ENCODE measurements at places on chromosomes 3 and 15. TPM values are rescaled to one million over a fixed set of nuclear protein-coding genes. Genes with fewer than 3 reads are reported as not detected.

Gene GOLGA8M
- polyA plus RNA-seq = 2.0 TPM

Gene IL12A
- polyA plus RNA-seq = 0.92 TPM

Gene IL5RA
- polyA plus RNA-seq = 0.57 TPM

Gene ADAMTS17
- polyA plus RNA-seq = 2.5 TPM

Gene LRRC49
- 18.4 TPM for polyA plus RNA-seq

Gene GOLGA8S
- polyA plus RNA-seq = 0.41 TPM

Gene CCR3
- polyA plus RNA-seq = not detected

Gene GOLGA6A
- polyA plus RNA-seq = 0.39 TPM

Gene TMEM212
- polyA plus RNA-seq = 0.16 TPM

Gene TYRO3
- polyA plus RNA-seq = 169 TPM

Gene KCNMB3
- 7.0 TPM for polyA plus RNA-seq

Gene ISG20
- 1.6 TPM for polyA plus RNA-seq

Gene MUC13
- polyA plus RNA-seq = not detected

Gene LRRC31
- 0.27 TPM for polyA plus RNA-seq

GRCh38 chr3:188323067-188323842, 169.3 kb downstream of the LPP start:
- DNase-seq = no peak

DNA sequence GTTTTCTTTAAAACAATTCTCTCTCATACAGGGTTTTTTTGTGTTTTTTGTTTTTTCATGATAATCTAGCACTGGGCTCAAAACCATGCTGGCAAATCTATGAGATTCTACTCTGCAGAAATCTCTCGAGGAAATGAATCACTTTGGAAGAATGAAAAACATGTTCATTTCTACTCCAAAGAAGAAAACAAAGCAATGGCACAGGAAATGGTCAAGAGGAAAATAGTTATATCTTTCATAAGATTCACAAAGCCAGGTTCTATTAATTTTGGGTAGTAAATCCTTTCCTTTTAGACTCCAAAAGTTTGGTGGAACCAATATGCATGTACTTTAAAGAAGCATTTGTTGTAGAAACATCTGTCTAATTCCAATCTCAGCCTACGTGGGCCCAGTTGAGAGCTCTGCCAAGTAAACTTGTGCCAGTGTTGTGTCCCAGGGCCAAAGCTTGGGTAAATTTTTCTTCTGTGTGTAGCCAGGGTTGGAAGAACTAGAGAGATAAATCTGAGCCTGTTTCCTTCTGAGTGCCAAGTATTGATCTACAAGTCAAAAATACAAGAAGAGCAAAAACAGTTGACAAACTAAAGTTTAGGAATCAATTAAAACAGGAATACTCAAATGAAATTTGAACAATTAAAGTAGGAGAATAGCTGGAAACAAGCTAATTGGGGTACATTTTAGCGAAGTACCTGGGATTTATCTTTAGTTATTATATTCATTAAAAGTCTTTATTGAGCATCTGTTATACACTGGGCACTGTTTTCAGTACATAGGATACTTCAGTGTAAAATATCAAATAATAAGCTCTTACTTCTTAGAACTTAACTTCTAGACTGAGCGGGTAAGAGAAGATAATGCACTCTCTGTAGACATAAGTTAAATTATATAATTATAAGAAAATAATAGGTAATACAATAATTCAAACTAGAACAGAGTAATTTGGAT, 657.5 kb upstream of the NECTIN3 start:
- no peak for DNase-seq

- no peak for DNase-seq
These were observed 143.5 kb downstream of the GADL1 start for GRCh38 chr3:30750967-30751366.

- DNase-seq = no peak
These were observed 524.6 kb upstream of the ATP11B start for GRCh38 chr3:182268711-182269110.

DNA sequence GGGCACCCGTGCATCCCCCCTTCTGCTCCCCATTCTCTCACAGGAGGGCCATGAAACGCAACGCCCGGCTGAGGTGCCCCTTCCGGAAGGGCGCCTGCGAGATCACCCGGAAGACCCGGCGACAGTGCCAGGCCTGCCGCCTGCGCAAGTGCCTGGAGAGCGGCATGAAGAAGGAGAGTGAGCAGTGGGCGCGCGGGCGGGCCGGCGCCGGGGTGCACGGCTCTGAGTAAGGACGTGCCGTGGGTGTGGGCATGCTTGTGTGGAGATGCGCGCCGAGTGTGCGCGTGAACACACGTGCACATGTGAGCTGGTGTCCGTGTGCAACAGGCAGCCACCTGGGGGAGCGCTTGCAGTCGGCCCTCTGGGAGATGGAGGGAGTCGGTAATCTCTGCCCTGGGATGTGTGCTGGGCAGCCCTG, 28.1 kb downstream of the NR1I2 start:
- no peak for DNase-seq

DNA sequence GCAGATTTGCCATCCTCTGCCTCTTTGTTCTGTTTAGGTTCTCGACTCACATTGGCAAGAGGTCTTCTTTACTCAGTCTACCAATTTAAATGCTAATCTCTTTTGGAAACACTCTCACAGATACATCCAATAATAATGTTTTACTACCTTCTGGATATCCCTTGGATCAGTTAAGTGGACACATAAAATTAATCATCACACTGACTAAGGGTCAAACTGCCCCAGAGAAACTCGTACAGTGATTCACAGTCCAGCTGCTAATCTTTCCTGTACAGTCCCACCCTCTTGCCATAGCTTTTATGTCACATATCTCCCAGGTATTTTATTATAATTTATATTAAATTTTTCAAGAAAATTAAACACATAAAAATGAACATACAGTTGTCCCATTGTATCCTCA, 360.8 kb upstream of the RGMA start:
- no peak for DNase-seq

GRCh38 chr3:41247055-41248004, 48.0 kb downstream of the CTNNB1 start:
- no peak for DNase-seq

- DNase-seq = no peak
These were observed 132.7 kb upstream of the TPRG1 start for GRCh38 chr3:189038773-189039745.

DNA sequence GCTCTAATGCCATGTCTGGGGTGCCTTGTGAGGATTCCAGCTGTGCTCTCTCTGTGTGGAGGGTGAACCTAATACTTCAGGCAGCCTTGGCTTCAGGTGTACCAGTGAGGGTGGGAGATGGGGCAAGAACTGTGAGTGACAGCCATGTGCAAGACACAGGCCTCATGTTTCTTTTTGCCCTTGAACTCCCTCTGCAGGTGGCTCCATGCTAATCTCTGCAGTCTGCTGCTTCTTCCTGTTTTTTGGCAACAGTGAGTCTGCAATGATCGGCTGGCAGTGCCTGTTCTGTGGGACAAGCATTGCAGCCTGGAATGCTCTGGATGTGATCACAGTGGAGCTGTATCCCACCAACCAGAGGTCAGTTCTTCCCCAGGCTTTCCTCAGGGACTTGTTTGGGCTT, 189.3 kb downstream of the SV2B start:
- DNase-seq = no peak

GRCh38 chr3:29334706-29335105, 53.8 kb downstream of the RBMS3 start:
- no peak for DNase-seq

- DNase-seq = no peak
These were observed 279.2 kb downstream of the PDCD6IP start for GRCh38 chr3:34077417-34078195.

- no peak for DNase-seq
These were observed 47.0 kb upstream of the LHFPL4 start for GRCh38 chr3:9600597-9600996.

DNA sequence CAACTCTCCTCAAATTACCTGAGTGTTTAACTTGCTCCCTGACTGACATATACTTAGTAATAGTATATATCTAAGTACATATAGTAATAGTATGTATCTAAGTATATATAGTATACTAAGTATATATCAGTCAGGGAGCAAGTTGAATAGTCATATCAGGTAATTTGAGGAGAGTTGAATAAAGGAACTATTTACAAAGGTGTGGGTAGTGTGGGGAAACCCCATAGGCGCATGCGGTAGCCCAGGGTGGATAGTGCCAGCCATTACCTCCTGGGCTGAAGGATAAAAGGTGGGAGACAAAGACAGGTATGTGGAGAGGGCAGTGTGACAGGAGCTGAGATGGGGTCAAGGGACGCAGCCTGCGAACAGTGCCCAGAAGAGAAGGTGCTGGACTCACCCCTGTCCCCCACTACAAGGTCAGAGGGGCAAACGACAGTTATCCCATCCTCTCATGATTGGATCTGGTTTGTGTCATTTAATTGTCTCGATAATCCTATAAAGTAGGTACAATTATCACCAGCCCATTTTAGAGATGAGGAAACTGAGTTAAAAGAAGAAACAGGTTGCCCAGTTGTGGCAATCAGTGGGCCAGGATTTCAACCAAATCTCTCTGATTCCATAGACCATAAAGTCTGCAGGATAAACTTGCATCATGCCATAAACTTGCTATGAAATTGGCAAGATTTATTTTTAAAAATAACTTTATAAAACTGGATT, 34.1 kb upstream of the TPM1 start:
- DNase-seq = no peak

- no peak for DNase-seq
These were observed 11.3 kb upstream of the LIMD1 start for GRCh38 chr3:45583021-45583851.

DNA sequence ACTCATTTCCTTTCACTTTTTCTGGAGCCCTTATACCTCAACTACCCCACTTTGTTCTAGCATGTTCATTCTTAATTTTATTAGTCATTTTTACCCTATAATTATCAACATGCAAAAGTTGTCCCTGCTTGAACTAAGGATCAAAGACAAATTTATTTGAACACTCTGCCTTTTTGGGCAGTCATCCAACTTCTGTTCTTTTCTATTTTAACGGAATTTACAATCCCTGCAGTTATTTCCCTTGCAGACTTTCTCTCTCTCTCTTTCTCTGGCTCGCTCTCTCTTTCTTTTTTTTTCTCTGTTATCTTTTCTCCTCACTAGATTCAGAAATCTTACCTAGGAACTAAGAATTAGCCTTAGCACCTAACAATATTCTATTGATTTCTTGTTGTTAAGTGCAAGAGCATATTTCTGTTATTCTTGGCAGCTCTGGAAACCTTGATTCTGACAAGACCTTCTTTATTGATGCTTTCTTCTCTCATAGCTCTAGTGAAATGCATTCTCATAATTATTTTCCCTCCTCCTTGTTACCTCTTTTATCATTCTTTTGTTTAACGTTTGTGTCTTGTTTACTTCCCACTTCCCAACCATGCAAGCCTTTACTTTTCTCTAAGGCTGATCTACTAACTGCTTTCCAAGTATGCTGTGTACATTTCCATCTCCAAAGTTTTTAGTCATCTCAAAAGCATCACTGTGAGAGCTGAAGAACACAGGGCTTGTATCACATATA, 951.6 kb downstream of the DIPK2A start:
- peak; percentile 13 for DNase-seq

GRCh38 chr15:53978253-53978906, at the start of gene UNC13C:
Gene UNC13C, plus strand, starts transcription at chr15:53978441. Its CDS starts 34,463 bp downstream, at chr15:54012904.
- DNase-seq = no peak

GRCh38 chr3:42123012-42123581, 31.9 kb downstream of the TRAK1 start:
- no peak for DNase-seq

DNA sequence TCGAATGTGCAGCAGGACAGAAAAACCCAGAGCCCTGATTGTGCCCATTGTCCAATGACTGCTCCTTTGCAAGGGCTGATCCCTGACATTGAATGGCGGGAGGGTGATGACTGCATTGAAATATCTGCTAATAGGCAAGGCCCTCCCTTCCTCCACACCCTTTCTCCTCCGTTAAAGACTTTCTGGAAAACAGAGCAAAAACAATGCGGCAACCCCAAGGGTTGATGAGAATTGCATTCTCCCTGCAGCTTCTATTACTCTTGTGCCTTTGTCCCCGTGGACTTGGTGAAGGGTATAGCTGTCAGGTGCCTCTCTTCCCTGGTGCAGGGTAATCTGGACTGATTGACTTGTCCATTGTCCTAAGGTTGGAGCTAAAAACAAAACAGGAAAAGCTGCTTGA, 71.8 kb downstream of the THSD4 start:
- DNase-seq = no peak

- DNase-seq = no peak
These were observed 129.1 kb downstream of the MECOM start for GRCh38 chr3:169534439-169534838.

DNA sequence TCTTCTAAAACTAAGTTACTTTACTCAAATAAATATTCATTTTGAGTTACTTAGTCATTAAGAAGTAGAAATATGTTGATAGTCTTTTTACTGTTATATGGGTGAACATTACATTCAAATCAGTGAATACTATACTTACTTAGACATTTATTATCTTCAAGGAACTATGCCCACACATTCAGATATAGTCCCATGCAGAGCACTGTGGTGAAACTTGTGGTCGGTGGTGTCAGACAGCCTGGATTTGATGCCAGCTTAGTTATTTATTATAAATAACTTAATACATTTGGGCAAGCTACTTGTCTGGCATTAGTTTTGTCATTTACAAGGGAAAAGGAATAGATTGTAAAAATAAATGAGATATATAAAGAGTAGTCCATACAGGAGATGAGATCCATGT, 149.5 kb downstream of the RAP2B start:
- DNase-seq = no peak

- DNase-seq = no peak
These were observed 12.3 kb upstream of the TLE3 start for GRCh38 chr15:70109978-70110377.

DNA sequence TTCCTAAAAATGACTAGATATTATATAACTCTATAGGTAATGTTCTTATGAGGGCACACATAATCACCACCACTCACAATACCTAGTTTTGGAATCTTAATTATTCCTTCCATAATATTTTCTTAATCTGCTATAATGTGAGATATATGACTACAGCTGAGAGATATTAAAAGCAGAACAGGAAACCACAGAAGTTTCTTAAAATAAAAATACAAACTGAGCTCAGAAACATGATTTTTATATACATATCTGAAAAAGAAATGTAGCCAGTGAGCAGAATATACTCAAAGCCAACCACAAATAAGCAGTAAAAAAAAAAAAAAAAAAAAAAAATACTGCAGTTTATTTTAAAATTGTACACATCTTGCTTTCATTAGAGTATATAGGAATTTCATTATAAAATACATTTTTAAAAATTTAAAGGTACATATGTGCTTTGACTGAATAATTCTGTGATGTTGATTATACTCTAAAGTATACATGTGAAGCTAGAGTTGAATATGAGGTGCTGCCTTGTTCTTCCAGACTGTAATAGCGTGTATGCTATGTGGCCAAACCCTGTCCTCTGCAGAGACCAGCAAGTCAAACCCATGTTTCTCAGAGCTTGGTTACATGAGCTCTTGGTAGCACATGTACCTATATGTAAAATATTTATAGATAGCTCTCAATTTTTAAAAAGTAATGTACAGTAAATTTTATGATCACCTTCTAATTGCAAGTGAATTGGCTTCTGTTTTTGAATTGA, 175.0 kb downstream of the UBE2E2 start:
- no peak for DNase-seq

DNA sequence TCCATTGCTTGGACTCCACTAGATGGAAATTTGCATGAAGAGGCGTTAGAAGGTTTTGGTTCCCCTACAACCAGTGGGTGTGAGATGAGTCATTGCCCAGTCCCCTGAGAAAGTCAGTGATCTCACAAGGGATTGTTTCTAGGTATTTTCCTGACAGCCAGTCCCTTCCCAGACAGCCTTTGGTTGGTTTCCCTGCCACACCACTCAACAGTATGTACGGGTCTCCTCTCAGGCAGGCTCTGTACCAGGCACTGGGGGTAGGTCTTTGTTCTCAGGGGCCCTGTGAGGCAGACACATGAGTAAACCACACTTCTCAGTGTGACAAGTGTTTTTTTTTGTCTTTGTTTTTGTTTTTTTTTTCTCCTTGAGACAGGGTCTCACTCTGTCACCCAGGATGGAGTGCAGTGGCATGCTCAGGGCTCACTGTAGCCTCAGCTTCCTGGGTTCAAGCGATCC, 4.0 kb downstream of the LAMP3 start:
- no peak for DNase-seq
